ENCODE measurements at places on chromosomes 13 and 19.

- peak; percentile 34 for DNase-seq
These were observed 92.4 kb downstream of the STK24 start for GRCh38 chr13:98484289-98485219.

DNA sequence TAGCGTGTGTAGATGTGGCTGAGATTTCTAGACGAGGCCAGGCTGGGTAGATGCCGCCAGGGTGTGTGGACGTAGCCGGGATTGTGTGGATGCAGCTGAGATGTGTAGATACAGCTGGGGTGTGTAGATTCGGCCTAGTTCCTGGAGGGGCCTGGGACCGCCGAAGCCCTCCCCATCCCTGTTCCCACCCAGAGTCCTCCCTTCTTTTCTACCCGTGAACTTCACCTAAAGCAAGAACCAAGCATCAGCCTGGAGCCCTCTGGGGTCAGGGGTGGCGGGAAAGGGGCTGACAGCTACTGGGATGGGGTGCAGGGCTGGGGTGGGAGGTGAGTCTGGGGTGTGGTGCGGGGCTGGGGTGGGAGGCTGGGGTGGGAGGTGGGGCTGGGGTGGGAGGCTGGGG lies 768 bp downstream of the TMPRSS9 start:
- DNase-seq = no peak

DNA sequence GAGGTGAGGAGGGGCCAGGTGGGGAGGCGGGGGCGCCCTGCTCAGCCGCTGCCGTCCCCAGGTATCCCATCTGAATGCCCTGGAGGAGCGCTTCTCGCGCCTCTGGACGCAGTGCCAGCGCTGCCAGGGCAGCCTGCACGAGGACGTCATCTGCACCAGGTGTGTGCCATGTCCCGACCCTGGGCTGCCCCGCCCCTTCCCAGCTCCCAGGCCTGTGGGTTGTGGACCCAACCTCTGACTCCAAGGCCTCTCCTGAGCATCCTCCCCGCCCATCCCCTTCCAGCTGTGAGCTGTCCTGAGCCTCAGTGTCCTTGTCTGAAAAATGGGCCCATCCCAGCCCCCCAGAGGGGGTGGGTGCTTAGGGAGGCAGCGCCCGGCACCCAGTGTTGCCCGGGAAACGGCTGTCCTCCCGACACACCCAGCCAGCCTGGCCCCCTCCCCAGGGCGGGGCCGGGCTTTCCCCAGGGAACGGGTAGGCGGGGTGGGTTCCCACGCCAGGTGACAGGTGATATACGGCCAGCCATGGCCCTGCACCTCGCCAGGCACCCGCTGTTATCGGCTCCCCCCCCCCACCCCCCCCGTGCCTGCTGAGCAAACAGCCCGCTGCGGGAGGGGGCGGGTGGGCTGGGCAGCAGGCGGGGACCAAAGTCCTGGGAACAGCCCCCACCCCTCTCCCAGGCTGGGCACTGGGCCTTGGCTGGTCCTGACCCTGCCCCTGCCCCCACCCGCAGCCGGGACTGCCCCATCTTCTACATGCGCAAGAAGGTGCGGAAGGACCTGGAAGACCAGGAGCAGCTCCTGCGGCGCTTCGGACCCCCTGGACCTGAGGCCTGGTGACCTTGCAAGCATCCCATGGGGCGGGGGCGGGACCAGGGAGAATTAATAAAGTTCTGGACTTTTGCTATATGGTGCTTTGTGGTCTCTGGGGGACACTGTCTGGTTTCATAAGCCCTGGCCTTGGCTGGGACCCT lies 1.3 kb upstream of the SPIB start:
- no peak for DNase-seq

- peak; percentile 29 for DNase-seq
These were observed at the start of gene TNFSF9 for GRCh38 chr19:6530386-6531162. Gene TNFSF9 (plus strand): TSS chr19:6531026. CDS start chr19:6531037, 11 bp downstream.

DNA sequence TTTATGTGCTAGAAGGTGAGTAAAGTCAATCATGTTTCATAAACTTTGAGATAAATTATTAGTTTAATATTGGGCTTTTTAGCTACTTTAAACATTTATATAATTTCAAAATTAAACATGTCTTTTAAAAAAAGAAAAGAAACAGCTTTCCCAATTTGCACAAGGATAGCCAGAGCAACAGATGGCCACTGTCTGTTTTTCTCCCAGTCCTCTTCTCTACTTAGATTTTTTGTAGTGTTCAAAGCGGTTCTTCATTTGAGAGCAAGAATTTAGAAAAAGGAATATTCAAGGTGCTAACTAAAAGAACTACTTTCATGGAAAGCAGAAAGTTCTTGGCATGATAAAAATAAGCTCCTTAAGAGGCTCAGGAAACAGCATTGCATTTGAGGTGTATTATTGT lies 128.3 kb upstream of the MIR17HG start:
- no peak for DNase-seq
